ENCODE measurements at places on chromosomes 16 and 17.

- DNase-seq: no peak
These were observed 2.8 kb downstream of the USP22 start for GRCh38 chr17:21039839-21040575.

- no peak for DNase-seq
These were observed 7.9 kb downstream of the ACLY start for GRCh38 chr17:41910701-41911391.

GRCh38 chr17:66677201-66677981 lies 157.5 kb upstream of the CACNG5 start:
- DNase-seq: no peak

- no peak for DNase-seq
These were observed 5.8 kb upstream of the ARMC5 start for GRCh38 chr16:31453255-31454204.

- no peak for DNase-seq
These were observed 328.9 kb upstream of the MAF start for GRCh38 chr16:79929260-79929965.

DNA sequence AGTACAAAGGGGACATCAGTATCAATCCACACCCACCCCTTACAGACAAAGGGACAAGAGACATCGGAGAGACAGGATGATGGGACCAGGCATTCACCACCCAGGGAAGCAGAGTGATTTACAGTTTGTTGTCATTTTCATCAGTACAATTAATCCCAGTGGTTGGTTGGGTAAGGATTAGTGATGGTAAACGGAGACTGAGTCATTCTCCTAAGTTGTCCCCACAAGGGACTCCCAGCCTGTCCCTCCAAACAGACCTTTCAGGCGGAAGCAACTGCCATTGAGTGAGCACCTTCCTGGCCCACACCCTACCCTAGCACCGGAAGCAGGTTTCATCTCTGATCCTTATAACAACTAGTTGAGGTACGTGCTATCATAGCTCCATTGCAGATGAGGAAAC lies 11.2 kb downstream of the PPL start:
- DNase-seq: no peak

- no peak for DNase-seq
These were observed 42.6 kb downstream of the TRARG1 start for GRCh38 chr17:1322014-1322428.

GRCh38 chr17:46202424-46202823 lies 9.2 kb upstream of the KANSL1 start:
- no peak for DNase-seq

DNA sequence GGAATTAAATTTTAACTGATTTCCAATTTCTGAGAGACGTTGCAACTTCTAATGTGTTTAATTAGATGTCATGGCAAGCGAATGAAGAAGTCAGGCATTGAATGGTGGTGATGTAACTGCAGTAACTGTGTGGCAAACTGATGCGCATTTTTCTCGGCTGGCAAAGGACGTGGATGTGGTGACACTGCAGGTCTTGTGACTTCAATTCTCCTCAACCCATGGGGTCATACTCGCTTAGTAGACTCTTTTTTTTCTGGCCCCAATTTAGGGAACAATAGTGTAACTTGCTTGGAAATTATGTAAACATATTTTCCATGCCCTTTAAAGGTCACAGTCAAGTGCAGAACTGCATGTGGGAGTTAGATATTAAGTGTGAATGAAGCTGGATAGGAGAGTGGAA lies 1.9 kb upstream of the FAM20A start:
- no peak for DNase-seq

DNA sequence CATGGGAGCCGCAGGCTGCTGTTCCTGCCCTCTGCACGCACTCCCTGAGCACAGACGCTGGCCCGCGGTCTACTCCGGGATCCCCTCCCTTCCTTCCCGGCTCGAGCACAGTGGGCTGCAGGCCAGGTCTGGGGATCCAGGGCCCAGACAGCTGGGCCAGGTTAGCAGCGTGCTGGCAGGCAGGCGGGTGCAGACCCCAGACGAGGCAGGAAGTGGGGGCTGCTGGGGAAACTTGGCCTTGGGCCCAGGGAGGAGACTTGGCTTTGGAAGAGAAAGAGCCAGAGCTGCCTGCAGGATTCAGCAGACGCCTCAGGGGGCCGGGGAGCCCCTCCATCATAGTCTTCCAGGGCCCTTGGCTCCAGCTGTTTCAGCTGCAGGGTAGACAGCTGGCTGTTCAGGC lies 30.2 kb upstream of the ABCC3 start:
- no peak for DNase-seq

DNA sequence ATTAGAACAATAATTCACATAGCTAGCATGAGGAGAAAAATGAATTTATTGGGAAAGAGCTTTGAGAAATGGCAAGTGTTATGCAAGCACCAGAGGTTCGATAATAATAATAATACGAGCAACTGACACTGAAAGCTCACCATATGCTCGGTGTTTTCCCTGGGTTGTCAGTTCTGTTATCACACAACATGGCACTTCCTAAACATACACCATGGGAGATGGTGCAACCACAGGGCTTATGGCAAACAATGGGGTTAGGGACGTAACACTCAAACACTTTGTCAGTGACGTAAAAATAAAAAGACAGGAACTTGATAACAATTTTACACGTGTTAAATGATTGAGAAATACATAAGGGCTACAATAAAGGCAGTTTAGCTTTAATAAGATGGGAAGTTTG lies 23.7 kb downstream of the OR1D5 start:
- no peak for DNase-seq

GRCh38 chr17:57954397-57955182 lies 622 bp downstream of the CUEDC1 start:
- DNase-seq: no peak

DNA sequence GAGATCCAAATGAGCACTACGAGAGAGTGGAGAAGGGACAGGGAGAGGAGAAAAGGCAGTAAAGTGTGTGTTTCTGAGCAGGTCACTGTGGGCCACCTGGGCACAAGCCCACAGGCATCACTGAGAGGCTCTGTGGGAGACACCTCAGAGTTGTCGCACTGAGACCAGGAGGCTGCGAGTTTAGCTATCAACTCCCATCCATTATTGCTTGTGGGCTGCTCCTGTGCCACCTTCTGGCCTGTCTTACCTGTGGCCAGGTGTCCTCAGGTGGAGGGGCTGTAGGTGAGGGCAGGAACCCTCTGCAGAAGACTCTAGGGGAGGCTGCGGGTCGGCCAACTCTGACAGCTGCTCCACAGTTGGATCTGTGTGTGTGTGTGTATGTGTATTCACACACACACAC lies 2.5 kb upstream of the PRR29 start:
- DNase-seq: no peak

GRCh38 chr16:17369421-17370222 lies 101.1 kb downstream of the XYLT1 start:
- peak; percentile 32 for DNase-seq

DNA sequence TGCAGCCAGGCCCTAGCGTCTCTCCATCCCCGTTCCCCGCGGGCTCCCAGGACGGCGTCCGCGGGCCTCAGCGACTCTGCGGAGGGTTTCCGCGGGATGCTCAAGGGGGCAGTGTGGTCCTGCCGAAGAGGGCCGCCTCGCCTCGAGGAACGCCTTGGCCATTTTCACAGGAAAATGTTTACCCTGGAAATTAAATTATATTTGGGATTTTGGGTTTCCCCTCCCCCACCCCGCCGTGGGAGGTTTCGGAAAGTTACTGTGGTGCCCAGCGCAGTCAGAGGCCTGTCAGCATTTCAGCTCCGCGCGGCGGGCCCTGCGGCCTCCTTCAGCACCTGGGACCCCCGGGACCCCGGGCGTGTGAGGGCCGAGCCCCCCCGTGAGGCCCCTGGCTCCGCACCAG lies 94.5 kb downstream of the PCTP start:
- no peak for DNase-seq

DNA sequence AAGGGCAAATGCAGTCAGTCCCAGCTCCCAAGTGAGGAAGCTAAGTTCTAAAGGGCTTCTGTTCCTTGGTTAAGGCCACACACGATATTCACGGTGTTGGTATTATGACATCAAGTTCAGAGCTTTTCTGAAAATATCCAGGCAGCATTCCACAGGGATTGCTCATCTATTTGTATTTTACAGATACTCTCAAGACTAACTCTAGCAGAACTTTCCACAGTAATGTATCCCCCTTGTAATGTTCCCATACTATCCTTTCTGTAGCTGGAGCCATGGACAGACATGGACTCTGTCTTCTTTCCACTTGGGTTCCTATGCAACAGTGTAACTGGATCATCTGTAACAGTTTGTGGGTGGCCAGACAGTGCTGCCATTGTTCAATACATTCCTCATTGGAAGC lies 13.5 kb downstream of the SDR42E1 start:
- DNase-seq: no peak

DNA sequence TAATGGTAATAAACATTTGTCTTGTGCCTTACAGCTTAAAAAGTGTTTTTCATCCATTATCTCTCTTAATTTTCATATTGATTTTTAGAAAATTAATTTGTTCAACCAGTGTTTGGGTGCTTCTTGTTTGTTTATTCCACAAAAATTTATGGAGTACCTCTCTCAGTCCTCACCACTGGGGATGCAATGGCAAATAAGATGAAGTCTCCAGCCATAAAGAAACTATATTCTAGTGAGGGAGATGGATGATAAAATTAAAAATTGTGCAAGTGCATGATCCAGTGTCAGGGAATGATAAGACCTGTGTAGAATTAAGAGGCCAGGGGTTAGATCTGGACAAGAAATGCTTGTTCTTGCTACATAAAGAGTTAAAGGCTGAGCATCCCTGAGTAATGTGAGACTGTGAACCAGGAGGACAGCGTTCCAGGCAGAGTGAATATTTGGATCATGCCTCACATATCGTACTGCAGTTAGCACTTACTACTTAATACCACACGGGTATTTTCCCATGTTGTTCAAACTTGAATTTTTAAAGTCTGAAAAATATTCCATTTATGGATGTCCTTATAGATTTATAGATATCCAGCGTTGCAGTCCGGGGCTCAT lies 535.7 kb upstream of the HSBP1 start:
- no peak for DNase-seq

GRCh38 chr16:11677959-11678881 lies 10.0 kb downstream of the SNN start:
- no peak for DNase-seq

DNA sequence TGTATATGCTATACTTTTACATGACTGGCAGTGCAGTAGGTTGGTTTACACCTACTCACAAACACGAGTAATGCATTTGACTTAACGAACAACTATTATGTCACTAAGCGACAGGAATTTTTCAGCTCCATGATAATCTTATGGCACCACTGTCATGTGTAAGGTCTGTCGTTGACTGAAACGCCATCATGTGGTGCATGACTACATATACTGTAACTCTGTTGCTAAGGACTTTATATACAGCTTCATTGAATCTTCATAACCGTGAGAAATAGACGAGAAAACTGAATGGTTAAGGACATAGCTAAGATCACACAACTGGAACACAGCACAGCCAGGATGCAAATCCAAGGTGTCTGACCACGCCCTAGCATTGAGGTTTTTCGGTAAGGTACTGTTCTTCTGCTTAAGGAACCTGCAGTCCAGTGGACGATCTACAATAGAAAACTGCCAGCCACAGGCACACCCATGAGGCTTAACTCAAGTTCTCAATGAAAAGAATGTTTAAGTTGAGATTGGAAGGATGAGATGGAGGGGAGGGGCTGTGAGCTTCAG lies 3.3 kb downstream of the CFAP20 start:
- no peak for DNase-seq

DNA sequence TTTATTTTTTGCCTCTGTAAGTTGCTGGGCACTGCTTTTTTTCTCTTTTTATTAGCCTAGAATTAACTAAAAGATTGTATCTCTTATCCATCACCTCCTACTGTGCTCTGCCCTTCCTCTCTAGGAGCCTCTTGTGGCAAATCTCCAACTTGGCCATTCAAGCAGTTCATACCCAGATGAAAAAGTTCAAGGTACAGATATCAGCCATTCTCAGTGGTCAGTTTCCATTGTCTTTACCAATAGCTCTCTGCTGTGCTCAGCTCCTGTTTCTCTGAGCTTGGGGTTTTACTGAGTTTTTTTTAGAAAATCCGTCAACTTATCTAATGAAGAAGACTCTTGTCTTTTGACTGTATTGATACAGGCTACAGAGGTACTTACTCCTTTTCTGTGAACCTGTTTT lies 15.6 kb downstream of the MOSMO start:
- DNase-seq: no peak

DNA sequence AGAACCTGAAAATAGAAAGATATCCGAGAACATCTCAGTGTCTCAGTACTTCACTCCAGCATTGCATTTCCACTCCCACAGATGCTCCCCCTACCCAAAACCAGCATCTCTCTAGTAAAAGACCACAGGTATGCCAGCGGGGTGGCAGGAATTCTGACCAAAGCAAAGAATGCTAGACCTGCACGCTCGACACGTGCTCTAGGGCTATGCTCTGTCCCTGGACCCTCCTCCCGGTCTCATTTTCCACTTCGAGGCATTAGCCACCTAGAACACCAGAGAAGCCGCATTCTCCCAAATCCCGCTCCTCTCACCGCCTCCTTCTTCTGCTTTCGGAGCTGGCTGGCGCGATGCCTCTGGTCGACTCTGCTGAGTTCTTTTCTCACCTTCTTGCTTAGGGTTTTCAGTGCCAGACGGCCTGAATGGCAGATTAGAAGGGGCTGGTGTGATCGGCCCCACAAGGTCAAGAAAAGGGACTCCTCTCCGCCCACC lies 487 bp downstream of the TSR1 start:
- no peak for DNase-seq

DNA sequence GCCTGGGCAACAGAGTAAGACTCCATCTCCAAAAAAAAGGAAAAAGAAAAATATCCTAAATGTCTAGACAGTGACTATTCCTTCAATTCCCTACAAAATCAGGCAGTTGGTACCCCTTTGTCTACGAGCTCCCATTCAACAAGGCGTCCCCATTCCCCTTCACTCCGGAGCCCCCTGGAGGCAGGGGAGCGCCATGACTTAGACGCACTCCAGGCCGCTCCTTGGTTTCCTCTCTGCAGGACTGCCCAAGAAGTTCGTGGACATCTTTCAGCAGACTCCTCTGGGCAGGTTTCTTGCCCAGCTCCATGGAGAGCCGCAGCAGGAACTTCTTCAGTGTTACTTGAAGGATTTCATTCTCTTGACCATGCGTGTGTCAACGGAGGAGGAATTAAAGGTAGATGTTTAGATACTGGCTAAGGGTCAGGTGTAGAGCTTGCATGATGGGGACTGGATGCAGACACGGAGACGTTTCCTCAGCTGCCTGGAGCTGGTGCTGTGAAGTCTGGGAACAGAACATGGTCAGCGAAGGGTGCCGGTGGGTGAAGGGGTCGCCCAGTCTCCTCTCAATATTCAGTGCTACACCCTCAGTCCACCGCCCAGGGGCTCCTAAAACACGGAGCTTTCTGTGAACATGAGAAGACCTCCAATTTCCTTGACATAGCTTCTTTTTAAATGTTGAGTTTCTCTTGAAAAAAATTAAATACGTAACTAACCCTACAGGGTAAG lies 53.3 kb upstream of the ENDOV start:
- DNase-seq: no peak

GRCh38 chr17:75269844-75270217 lies 1.2 kb downstream of the MIF4GD start:
- no peak for DNase-seq

Measured in stimulated activated CD4-positive, alpha-beta T cell treated with anti-CD3 and anti-CD28 coated beads, Interleukin-15, amount 100 ng/mL, for 48 hours (primary cell).